Renal cortical epithelial cell (primary cell): ENCODE measurements at places on chromosomes 3 and 15. TPM values are rescaled to one million over a fixed set of nuclear protein-coding genes. Genes with fewer than 3 reads are reported as not detected.

GRCh38 chr15:99441444-99441800 lies 124.4 kb upstream of the MEF2A start:
- no peak for DNase-seq

PP2D1 gene
- not detected in 2 replicates for total RNA-seq

FGD5 gene
- 0.30 and 3.3 TPM in 2 replicates for total RNA-seq

DNA sequence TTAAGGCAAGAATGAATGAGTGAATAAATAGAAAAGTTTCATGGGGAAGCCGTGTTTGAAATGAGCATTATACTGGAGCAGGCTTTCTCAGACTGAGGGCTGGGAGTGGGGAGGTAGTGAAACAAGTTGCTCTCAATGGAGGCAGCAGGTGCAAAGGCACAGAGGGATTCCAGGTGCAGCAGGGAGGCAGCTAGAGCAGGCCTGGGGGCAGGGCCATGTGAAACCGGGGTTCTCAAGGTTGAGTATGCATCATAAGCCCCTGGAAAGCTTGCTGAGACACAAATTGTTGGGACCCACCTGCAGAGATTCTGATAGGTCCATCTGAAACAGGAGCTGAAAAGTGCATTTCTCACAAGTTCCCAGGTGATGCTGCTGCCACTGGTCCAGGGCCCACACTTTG lies 45.3 kb downstream of the BFSP2 start:
- DNase-seq = no peak

GRCh38 chr3:141401573-141402475 lies 33.5 kb downstream of the ZBTB38 start:
- DNase-seq = no peak

EIF1B gene
- 17.7 and 27.8 TPM in 2 replicates for total RNA-seq

SAXO2 gene
- total RNA-seq = under 0.01 and 2.3 TPM in 2 replicates

DNA sequence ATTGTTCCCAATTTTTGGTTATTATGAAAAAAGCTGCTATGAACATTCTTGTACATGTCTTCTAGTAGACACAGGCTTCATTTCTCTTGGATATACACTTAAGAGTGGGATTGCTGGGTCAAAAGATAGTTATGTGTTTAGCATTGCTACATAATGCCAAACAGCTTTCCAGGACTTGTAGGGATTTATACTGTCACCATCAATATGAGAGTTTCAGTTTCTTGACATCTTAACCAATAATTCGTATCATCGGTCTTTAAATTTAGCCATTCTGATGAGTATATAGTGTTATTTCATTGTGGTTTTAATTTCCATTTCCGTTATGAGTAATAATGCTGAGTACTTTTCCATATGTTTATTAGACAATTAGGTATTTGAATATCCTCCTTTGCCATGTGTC lies 190.3 kb upstream of the PFN2 start:
- DNase-seq = no peak

ANKUB1 gene
- not detected in 2 replicates for total RNA-seq

CPNE9 gene
- total RNA-seq = not detected in 2 replicates

PPP1R14D gene
- total RNA-seq = not detected in 2 replicates

GRCh38 chr3:197516517-197516889 lies 39.3 kb downstream of the BDH1 start:
- DNase-seq = peak; percentile 99

GRCh38 chr15:63698692-63699091 lies 101.5 kb downstream of the FBXL22 start:
- no peak for DNase-seq

PLSCR5 gene
- total RNA-seq = not detected in 2 replicates

- peak; percentile 75 for DNase-seq
Measured at GRCh38 chr3:632571-633170, 436.1 kb downstream of the CHL1 start.

RTF1 gene
- total RNA-seq = 16.1 and 33.2 TPM in 2 replicates

- DNase-seq = no peak
Measured at GRCh38 chr15:45603881-45604280, 16.7 kb downstream of the BLOC1S6 start.

DNA sequence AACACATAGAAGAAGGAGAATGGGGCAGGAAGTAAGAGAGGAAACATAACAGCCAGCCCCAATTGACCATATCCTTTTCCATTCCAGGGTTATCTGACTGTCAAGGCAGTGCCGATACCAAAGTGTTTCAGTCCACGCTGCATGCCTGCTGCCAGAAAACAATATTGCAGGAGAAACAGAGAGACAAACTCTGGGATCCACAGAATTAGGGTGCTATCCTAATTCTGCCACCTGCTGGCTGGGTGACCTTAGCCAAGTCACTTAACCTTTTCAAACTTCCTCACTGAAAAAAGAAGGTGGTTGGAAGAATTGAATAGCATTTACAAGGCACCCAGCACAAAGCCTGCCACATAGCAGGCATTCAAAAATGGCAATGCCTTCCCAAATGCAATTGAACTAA lies 32.0 kb downstream of the GLB1 start:
- DNase-seq = no peak

UBE2E2 gene
- 34.0 and 61.3 TPM in 2 replicates for total RNA-seq

GP9 gene
- total RNA-seq = not detected in 2 replicates

DNA sequence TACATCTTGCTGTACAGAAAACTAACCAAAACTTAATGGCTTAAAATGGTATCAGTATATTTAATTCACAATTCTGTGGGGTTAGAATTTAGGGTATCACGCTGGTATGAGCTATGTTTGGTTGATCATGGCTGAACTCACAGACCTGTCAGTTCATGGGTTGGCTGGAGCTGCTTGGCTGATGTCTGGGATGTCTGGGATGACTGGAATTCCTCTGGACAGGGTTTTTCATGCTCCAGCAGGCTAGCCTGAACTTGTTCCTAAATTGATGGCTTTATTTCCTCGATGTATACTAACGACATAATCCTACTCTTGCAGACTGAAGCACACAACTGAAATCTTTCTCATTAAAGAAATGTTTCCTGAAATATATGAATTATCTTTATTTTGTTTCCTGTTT lies 338.9 kb upstream of the GBE1 start:
- DNase-seq = peak; percentile 82

DNA sequence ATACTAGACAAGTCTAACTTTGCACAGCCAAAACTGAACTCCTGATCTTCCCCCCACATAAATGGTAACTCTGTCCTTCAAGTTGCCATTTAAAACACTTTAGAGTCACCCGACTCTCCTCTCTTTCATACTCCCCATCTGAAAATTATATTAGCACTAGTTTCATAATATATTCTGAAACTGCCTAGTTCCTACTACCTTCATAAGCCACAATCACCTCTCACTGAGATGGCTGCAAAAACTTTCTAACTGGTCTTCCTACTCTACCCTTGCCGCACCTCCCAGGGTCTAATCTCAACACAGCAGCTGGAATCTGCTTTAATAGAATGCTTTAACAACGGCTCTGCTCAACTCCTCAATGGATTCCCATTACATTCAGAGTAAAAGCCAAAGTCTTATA lies 55.0 kb downstream of the GLB1 start:
- no peak for DNase-seq

C15orf62 gene
- 0.50 and 0.69 TPM in 2 replicates for total RNA-seq

DNA sequence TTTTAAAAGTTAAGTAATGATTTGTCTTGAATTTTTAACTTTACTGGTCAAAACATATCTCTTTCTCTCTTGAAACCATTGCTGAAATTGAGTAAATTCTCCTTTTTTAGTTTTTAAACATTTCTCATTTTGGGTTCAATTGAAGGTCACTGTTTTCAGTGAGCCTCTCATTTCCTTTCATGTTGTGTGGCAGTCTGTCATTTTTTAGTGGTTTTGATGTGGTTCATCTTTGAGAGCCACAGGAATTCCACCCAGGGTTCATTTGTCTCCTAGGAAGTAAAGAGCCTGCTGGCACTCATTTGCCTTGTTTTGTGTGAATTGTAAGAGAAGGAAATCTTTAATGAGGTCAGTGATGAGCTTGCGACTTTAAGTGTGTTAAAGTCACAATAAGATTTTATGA lies 10.4 kb downstream of the CLDN11 start:
- peak; percentile 83 for DNase-seq

GRCh38 chr15:94122516-94122915 lies 108.8 kb upstream of the MCTP2 start:
- DNase-seq = no peak

DNA sequence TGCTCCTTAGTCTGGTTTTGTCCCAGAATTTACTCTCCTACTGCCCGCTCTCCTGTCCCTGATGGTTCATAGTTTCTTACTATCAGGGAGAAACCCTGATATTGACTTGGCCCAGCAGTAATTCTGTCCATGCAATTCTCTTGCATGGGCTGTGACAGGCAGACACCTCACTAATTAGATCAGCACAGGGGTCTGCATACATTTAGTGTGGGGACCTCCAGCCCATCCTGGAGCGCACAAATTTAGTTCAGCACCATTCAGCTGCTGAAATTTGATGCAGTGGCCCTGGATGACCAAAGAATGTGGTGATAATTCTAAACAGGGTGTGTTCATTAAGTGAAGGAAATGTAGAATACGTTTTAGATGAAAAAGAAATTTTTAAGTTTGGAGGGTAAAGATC lies 555.5 kb upstream of the TBL1XR1 start:
- DNase-seq = no peak

DNA sequence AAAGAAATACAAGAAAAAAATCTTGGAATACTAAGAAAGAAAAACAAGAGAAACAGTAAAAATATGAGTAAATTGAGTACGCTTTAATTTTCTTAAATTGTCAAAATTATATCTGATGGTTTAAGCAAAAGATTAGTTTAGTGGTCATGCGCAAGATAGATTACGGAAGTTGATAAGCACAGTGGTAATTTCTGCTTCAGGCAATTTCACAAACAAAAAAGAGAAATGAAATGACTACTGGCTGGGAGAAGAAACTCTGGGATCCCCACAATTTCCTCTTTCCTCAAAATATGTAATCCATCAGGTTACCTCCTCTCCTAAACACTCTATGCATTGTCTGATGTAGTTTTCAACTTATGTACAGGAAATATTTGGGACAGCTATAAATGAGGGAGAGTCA lies 9.0 kb downstream of the MYD88 start:
- DNase-seq = no peak

DNA sequence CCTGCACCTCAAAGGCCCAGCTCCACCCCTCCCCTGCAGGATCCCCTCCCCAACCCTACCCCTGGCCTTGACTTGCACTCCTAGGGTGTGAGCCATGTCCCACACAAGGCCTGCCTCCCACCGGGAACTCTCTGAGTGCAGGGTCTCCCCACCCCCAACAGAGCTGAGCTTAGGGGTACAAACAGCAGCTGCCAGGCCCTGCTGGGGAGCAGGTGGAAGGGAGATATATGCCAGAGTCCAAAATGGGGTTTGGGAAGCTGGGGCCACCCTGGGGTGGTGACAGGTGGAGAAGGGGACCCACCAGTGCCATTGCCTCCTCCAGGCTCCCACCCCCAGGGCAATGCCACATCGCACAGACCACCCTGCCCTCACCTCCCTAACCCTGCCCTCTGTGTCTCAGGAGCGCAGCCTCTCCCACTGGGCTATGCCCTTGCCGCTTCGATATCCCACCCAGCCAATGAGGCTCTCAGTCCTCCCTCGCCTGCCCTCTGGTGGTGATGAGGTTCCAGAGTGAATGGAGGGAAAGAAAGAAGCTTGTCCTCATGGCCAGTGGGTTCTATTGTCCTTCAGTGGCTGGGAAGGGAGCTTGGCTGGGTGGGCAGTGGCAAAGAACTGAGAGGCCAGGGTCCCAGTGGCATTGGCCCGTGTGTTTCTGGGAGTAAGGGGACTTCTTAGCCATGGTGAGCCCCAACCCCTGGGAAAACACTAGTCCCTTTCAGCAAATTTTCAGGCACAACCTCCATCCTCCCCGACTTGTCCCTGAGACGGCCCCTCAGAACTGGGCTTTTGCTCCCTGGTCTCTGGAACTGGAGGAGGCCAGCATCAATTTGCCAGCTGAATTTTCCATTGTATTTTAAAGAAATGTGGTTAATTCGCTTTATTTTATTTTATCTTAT lies 46.8 kb downstream of the CYP11A1 start:
- DNase-seq = peak; percentile 9

GUCA1C gene
- 1.4 and 3.9 TPM in 2 replicates for total RNA-seq

GADL1 gene
- not detected in 2 replicates for total RNA-seq

DNA sequence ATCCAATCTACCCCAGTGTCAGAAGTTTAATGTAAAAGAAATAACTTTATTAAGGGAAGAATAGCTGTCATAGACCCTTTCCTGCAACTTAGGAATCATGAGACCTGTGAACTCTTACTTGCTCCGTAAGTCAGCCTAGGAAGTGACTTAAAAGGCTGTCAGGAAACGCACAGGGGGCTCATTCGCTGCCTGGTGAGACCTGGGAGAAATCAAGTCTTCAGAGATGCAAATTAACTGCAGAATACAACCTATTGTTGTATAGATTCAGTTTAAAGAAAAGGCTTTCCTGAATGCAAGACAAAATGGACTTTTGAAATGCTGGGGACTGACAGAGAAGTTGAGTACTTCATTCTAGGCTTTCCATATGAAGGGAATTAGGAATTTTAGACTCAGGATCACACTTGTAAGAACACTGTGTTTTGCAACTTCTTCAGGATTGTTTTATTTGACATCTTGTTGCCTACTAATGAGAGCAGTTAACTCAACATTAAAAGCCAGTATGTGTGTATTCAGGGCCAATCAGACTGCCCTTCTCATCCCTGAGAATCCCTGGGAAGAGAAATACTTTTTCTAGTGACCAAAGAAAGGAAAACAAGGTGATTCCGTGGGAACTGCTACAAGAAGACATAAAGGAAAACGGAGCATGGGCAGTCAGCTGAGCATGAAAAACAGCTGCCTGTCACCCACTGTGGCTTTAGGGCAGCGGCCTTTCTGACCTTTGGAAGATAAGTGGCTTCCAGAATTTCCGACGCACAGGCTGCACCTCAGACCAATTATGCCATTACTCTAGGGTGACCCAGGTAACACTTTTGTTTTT lies 18.5 kb upstream of the DPPA4 start:
- DNase-seq = peak; percentile 23

GRCh38 chr3:141955175-141955574 lies 78.7 kb downstream of the ATP1B3 start:
- DNase-seq = peak; percentile 69

DNA sequence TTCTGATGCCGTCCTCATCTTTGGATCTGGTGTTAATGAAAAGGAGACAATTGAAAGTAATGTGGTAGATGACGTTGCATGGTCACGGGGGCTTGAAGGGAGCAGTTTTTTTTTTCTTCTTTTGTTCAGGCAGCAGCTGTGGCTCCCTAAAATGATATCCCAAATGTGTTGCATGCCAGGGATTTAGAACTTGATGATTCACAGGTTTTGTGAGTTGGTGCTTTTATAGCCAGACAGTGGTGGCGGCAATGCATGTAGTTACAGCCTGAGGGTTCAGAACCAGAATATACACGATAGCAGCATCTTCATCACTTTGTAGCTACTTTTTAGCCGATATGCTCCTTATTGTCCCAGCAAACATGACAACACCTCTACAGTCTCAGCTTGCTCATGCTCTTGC lies 133.4 kb downstream of the CHST2 start:
- no peak for DNase-seq

DNA sequence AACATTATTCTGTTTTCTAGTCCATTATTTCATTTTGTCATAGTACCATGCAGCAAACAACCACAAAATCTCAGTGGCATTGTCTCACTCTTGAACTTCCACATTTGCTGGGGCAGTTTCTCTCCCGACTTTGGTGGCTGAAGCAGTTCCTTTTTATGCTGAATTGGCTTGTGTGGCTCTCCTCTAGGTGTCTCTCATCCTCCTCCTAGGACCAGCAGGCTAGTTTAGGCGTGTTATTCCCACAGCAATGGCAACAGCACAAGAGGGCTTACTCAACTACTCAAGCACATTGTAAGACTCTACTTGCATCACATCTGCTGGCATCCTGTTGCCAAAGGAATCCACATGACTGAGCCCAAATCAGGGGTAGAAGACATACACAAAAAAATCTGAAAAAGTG lies 201.8 kb upstream of the KCNH8 start:
- no peak for DNase-seq

NR1I2 gene
- 0.20 TPM in 1 of 2 replicates, not detected in the other for total RNA-seq

GRCh38 chr15:22258398-22259150 lies 178.2 kb downstream of the OR4M2 start:
- no peak for DNase-seq
